ENCODE measurements at places on chromosomes 6 and 20.

- no peak for DNase-seq
These were observed 22.7 kb downstream of the SLC16A10 start for GRCh38 chr6:111110036-111110435.

- no peak for DNase-seq
These were observed 10.7 kb downstream of the MAFB start for GRCh38 chr20:40678286-40678875.

DNA sequence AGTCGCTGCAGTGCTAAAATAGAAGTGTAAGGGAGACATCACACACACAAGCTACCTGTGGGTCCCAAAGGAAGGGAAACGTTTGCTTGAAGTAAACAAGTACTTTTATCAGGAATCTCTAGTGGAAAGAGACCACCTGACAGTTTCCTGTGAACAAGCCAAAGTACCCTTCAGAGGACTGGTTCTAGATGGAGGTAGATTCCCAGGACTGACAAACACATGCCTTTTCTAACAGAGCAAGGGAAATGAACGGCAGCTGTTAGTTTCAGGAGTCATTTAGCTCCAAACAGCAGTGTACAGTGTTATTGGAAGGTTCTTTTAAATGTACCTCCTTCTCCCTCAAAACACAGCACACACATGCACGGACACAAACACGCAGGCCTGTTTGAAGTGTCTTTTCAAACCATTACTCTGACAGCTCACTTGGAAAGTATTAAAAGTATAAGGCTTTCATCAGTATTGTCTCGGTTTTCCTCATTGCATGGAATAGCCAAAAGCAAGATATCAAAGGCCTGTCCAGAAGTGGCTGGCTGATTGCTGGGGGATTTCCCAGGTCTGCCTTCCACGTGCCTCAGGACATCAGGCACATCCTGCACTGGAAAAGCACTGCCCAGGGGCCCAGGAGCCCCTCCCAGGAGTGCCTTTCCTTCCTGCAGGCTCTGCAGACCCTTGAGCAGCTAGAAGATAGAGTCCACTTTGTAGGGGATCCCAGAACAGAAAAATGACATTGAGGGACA is 393.2 kb upstream of the SOX4 start:
- DNase-seq: peak; percentile 38

DNA sequence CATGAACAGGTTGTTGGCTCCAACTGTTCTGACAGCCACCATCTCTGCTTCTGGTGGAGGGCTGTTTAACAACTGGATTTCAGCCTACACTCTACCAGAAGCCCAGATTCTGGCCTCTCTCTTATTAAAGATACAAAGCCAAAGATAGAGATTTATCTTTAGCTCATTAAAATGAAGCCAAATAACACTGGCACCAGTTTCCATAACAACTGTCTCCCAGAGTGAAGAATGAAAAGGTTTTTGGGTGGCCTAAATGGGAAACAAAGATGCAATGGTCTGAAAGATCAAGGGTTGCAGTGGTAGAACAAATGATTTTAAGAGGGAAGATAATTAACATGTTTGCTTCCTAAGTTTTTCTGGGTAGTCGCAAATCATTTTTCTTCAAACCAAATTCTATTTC is 3.2 kb upstream of the SMPDL3A start:
- DNase-seq: no peak

- DNase-seq: peak; percentile 23
These were observed 34.8 kb downstream of the BLOC1S5 start for GRCh38 chr6:8029243-8029870.

DNA sequence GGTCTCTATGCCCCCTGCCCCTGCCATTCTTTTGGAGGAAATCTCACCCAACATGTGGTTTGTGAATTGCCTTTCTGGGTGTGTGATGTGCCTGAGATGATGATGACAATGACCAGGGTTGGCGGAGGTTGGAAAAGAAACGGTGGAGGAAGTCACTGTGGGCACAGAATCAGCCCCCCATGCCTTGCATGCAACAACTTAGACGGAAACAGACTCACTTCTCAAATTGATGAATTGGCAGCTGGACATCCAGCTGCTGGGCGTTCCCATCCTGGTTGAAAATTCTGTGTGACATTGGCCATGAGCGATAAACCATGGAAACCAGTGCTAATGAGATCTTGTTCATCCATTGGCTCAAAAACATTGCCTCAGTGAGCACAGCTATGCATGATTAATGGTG is 95.8 kb upstream of the LY86 start:
- no peak for DNase-seq

DNA sequence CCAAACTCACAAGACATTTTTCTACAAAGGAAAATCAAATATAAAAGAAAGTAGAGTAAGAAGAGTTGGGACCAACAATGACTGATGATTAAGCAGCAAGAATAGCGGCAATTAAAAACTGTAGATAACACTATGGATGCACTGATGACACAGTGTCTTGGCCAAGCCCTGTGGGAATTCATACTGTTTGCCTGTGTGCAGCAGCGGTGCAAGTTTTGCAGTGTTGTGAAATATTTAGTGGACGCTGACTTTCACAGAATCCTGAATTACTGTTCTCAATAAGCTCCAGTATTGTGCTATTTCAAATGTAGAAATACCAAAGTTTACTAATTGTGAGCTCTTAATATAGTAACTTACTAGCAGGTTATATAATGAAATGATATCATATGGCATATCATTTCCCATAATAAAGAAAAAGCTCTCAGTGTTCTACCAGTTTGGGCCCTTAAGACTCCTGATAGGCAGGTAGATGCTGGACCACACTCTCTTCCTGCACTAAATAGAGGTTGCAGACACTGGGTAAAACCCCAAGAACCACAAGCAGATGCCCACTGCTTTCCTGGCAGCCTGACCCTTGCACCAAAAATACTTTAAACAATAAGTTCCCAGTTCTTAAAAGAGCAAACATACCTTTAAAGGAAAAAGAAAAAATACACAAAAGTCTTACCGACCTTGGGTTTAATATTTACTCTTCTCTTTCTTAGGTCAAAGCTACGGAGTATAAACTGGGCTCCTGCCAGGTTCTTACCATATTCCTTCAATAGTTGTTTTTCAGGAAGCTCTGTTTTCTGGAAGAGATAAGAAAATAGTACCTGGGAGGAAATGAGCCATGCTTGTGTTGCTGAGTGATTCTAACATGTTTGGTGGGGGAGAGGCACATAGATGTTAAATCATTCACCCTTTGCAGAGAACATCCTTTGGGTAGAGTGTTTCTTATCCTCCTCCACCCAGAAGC is 41.6 kb downstream of the ANKEF1 start:
- DNase-seq: no peak

DNA sequence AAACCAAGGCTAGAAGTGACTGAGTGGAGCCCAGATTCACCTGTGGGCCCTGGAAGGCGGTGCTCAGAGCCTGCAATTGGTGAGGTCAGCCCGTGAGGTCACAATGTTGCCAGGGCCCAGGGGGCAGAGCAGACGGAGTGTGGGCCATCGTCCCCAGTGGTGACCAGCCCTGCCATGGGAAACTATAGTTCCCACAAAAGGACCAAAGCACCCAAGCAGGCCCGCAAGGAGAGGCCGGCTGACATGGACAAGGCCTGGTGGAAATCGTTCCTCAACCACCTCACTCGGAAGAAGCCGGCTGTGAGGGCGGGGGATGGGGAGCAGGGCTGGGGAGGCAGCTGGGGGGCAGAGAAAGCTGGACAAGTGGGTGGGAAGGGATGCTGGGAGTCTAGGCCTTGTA is at the start of gene C20orf144:
TSS of gene C20orf144 (plus strand) at position 156 of the 400 bp plus-strand sequence. CDS start at position 175, 19 bp downstream.
- DNase-seq: no peak

DNA sequence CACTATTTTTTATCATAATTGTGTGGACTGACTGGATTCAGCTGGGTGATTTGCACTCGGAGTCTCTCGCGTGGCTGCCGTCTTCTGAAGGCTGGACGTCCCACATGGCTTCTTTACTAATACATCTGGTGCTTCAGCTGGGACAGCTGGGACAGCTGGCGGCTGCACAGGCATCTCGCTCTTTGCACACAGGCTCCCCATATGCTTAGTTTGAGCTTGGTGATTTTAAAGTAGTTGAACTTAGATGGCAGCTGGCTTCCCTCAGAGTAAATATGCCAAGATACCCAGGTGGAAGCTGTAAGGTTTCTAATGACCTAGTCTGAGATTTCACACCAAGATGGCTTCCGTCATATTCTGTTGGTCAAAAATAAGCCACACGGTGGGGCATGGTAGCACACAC is 38.7 kb upstream of the PPP1R3G start:
- no peak for DNase-seq

- no peak for DNase-seq
These were observed 83.7 kb upstream of the PRSS16 start for GRCh38 chr6:27163834-27164233.

DNA sequence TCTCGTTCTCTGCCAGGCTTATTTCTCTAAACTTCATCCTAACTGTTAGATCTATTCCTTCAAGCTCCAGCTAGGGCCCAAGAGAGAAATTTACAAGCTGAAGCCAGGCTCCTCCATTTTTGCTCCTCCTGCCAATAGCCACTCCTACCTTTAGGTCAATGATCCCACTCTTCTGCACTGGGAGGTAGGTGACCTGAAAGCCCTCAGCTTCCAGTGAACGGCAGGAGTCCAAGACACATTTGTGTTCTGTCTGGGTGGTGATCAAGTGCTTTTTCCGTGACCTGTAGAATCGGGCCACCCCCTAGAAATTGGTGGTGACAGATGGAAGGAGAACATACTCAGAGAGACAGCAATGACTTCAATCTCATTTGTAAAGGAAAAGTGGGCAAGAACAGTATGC is 8.9 kb downstream of the NFS1 start:
- DNase-seq: no peak

DNA sequence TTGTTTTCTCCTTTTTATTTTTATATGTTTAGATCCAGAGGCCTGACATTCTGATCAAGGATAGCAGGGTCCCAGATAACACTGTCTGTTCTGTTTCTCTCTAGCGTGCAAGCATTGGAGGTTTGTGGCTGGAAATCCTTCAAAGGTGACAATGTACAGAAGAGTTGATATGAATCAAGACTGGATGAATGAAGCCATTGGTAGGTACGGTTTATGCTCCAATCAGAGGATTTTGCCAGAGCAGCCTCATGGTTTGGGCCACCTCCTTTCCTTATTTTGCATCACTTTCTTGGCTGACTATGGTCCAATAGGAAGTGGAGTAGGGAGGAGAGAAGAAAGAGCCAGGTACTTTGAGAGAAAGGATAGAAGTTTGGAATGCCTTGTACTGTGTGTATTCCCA is 484.8 kb upstream of the JAG1 start:
- DNase-seq: no peak

DNA sequence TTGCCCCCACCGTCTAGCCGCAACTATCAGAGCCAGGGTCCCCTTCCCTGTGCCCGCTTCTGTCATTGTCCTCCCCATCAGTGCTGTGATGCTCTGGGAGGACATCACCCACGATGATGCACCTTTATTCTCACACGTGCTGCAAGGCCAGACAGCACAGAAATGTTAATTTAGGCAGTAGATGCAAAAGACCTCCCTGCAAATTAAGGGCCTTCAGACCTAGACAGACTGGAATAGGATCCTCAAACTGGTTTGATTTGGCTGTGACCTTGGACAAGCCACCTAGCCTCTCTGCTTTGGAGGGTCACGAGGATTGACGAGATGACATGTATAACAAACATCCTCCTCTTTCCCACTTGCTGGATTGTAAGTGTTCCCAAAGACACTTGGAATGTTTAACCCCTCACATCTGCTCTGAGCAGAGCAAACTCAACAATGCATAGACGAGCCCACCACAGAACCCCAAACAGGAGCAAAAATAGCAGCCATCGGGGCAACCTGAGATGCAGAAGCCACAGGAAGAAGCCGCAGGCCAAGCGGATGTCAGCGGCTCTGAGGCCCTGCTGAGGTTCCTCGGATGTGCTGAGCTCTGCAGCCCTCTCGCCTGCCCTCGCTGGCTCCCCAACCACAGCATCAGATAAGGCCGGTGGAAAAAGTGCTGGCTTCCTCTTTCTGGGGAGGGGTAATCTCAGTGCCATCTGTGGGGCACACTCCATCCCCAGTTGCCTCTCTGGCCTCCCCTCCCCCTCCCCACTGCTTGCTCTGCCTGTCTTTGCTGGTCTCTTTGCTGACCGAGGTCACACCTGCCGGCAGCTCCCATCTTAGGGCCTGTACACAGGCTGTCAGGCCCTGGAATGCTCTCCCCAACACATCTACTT is 35.3 kb downstream of the TOX2 start:
- no peak for DNase-seq

- DNase-seq: no peak
These were observed 147.6 kb downstream of the KIF6 start for GRCh38 chr6:39577446-39578165.

DNA sequence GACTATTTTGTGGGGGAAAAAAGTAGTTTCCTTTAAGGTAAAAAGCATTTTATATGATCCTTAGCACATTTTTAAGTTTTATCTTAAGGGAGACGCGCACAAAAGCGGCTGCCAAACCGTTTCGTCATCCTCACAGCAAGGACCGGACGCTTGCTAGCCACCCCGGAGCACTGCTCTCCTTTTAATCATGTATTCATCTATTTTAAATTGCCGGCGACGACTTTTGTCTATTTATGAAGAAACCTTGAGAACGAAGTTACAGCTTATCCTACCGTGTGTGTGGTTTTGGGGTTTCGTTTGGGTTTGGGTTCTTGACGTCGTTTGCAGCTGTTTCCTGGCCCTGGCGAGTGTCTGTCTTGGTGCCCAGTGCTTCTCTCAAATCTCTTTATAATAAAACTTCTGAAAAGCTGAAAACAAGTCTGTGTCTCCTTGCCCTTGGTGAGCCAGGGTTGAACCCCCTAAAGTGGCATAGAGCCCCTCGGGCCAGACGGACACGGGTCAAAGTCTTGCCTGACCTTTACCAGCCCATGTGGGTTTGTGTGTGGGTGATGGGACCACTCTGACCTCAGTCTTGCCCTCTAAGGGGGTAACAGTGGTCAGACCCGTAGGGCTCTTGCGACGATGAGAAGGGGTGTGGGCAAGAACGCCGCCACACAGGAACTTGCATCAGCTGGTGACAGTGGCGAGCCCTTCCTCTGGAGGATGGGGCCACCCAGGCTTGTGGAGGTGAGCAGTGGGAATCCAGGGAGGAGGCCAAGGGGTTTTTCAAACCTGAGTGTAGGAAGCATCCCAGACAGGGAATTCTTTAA is 117.6 kb downstream of the JPH2 start:
- no peak for DNase-seq

DNA sequence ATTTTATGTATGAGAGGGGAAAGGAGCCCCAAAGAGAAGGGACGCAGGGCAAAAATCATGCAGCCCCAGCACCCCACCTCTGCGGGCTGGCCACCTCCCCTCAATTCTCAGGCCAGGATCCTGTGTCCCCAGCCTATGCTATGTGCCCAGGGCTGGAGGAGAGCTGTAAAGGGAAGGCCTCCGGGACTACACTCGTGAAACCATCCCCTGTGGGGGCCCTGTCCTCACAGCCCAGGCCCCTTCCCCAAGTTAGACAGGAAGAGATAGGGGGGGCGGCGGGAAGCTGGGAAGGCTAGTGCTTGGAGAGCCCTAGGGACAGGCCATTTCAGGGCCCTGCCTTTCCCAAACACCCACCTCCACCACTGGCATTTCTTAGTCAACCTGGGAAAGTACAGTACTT is 1.4 kb upstream of the COL11A2 start:
- no peak for DNase-seq

DNA sequence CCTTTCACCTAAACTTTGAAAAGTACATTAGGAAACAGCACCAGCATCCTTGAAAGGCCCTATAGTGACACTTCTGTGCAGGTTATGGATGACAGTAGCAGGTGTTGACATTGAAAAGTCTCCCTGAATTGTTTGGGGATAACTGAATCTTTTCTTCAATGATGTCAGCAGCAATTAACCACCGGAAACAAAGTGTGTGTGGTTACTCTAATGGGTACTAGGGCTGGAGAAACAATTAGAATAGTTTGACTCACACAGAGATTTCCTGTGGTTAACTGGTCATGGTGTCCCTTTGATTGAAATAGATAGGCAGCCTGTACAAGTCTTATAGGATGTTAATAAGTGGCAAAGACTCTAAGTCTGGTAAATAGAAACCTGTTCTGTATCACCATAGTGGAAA is 189.1 kb downstream of the TBX18 start:
- DNase-seq: no peak

- no peak for DNase-seq
These were observed 284.3 kb upstream of the KHDRBS2 start for GRCh38 chr6:62570372-62570771.
